ENCODE measurements at places on chromosomes 2 and 18.

GRCh38 chr2:9820020-9820973 lies 23.0 kb upstream of the TAF1B start:
- no peak for DNase-seq

DNA sequence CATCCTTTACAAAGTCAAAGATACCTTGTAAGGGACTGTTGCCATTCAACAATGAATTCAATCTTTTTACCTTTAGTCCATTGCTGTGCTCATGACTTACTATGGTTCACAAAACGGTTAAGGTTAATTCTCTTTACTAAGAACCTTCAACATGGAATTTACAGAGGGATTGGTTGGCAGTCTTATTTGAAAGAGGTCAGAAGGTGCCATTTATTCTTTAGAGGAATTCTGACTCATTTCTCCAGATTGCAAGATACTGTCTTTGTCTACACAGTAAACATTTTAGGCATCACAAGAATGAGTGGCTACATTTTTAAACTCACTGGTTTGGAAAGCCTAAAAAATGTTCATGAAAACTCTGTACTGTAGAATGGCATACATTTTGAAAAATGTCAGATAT lies 17.4 kb downstream of the KCNH7 start:
- DNase-seq: no peak

- no peak for DNase-seq
These were observed 165.4 kb downstream of the CAPN13 start for GRCh38 chr2:30641765-30642345.

DNA sequence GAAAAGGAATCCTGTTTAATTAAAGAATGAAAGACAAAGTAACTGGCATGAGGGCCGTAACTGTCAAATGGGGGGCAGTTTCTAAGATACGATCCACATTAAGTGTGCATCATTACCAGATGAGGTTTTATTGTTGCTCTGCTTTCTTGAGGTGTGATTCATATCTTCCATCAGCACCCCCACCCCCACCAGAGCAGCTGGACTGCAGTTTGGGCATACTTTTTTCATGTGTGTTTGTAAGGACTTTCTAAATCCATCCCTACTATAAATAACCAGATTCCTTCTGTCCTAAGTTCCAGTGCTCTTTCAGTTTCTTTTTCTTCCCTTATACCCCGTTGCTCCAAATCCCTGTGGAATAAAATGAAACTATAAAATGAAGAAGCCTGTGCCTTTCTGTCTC lies 142.1 kb downstream of the CDCA7 start:
- no peak for DNase-seq

DNA sequence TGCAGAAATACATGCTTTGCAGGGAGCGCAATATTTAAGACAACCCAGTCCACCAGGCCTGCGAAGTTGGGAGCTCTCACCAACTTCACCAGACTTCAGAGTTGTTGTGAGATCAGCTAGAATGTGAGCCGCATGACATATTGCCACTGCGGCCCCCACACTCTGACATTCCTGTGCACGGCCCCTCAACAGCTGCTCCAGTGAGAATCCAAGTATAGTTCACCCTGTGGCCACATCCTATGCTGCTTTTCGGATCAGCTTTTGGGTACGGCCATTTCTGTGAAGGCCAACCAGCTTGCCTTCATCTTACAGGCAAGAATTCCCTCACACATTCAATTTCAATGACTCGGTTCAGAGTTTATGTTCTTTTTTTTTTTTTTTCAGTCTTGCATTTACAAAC lies 177.8 kb downstream of the SOX11 start:
- DNase-seq: no peak

- no peak for DNase-seq
These were observed 34.5 kb upstream of the ARL5A start for GRCh38 chr2:151862700-151863099.

- DNase-seq: no peak
These were observed 111.3 kb downstream of the PLCL1 start for GRCh38 chr2:197915548-197916265.

- DNase-seq: no peak
These were observed 144.5 kb downstream of the MEIS1 start for GRCh38 chr2:66579186-66580126.

DNA sequence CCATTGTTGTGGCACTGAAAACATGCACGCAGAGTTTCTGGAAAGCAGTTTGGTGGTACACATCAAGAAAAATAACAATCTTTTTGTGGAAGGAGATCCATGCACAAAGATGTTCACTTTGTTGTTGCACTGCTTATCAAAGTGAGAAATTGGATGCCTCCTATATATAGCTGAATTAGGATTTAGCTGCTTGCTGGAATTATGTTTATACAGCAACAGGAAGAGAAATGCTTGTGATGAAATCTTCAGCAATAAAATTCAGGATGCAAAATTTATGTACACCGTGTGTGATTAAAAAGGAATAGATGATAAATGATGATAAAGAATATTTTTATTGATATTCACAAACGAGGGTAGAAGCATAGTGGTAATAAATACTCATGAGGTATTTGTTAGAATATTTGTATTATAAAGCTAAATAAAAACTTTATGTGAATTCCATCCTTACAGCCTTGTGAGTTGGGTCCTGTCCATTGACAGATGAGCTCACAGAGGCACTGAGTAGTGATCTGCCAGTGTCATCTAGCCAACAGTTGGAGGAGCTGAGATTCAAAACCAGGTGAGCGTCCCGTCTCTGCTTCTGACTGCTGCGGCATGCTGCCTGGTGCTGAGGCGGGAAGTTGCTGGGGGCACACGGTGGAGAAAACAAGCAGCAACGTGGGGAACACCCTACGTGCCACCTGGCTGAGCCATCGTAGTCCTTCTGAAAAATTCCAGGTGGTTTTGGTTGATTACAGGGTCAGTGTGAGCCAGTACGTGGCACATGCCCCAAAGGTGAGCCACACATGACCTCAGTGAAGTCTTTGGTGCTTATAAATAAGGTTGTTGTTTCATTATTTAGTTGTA lies 80.2 kb downstream of the ASAP2 start:
- DNase-seq: no peak

GRCh38 chr2:19282305-19282704 lies 76.1 kb downstream of the OSR1 start:
- DNase-seq: no peak

- no peak for DNase-seq
These were observed 172.8 kb downstream of the CD226 start for GRCh38 chr18:69774831-69775230.

GRCh38 chr2:8030573-8031303 lies 651.1 kb upstream of the ID2 start:
- no peak for DNase-seq

- no peak for DNase-seq
These were observed 64.7 kb downstream of the CCDC148 start for GRCh38 chr2:158391876-158392275.

GRCh38 chr2:178478130-178478438 lies 316 bp downstream of the FKBP7 start:
- DNase-seq: no peak

DNA sequence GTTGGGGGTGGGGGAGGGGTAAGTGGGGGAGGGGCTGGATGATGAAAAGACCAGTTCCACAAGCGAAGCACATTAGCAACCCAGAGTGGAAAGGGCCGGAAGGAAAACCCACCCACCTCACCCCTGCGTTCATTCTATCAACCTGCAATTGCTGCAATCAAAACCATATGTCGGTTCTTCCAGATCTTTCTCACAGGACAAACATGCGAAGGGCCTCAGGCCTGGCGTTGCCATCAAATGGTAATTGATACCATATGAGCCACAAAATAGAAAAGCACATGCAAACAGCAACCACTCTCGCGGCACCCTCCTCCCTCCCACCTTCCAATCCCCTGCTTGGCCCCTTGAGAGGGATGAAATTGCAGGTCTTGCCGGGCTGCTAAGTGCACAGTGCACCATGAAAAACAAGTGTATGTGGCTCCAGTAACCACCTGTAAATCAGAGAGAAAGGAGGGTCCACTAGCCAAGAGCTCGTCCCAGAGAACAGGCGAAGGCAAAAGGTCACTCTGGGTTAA lies 287.5 kb downstream of the TCF4 start:
- DNase-seq: no peak

- no peak for DNase-seq
These were observed 823 bp downstream of the PARD3B start for GRCh38 chr2:204545861-204546735.

- no peak for DNase-seq
These were observed 47.7 kb downstream of the SLC9A2 start for GRCh38 chr2:102667072-102667471.

- no peak for DNase-seq
These were observed 62.4 kb downstream of the TXNL1 start for GRCh38 chr18:56575819-56576663.

GRCh38 chr2:20371323-20372025 lies 20.8 kb upstream of the PUM2 start:
- DNase-seq: no peak

GRCh38 chr2:32963941-32964340 lies 17.2 kb downstream of the LTBP1 start:
- DNase-seq: no peak

GRCh38 chr2:1544478-1545069 lies 131.3 kb downstream of the TPO start:
- no peak for DNase-seq

DNA sequence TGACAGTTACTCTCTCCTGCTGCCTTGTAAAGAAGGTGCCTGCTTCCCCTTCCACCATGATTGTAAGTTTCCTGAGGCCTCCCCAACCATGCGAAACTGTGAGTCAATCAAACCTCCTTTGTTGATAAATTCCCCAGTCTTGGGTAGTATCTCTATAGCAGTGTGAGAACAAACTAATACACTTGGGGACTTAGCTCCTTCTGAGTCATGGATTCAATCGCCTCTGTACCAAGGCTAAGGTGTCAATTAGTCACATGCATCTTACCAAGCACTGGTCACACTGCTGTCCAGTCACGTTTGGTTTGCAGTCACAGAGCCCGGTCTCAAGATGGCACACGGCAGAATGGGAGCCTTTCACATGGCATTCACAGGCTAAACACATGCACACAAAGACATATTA lies 100.6 kb downstream of the LAMA1 start:
- DNase-seq: no peak

DNA sequence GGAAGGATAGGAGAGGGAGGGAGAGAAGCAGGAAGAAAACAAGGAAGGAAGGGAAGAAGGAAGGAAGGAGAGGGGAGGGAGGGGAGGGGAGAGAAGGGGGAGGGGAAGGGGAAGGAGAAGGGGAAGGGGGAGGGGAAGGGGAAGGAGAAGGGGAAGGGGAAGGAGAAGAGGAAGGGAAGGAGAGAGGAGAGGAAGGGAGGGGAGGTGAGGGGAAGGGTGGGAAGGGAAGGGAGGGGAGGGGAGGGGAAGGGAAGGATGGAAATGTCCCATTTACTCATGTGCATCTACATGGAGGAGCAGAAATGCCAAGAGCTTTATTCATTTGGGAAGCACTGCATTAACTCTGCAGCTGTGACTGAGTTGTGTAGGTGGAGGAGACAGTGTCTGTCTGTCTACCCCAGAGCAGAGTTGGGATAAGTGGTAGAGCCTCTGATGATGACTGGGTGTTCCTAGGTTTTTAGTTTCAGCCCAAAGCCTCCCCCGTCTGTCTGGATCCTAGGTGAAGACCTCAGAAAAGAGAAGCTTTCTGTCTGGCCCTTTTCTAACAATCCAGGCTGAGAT lies 131.3 kb downstream of the COL6A3 start:
- no peak for DNase-seq

- no peak for DNase-seq
These were observed 17.8 kb downstream of the MAPRE3 start for GRCh38 chr2:26988058-26988860.

DNA sequence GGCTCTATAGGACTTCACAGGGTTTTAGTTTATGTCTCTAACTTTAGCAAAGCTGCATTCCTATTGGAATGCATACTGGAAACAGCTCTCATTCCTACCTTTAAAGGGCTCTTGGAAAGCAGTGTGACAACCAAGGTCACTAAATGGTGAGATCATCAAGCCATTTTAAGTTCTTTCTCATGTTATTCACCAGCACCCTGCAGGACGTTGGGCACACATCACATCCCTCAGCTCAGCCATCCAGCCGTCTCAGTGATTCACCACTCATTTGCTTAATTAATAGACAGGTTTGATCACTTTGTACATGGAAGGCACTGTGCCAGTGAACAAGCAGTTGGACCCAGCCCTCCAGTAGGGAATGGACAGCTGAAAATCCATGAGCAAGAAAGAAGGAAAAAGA lies 32.2 kb upstream of the RBM44 start:
- no peak for DNase-seq

DNA sequence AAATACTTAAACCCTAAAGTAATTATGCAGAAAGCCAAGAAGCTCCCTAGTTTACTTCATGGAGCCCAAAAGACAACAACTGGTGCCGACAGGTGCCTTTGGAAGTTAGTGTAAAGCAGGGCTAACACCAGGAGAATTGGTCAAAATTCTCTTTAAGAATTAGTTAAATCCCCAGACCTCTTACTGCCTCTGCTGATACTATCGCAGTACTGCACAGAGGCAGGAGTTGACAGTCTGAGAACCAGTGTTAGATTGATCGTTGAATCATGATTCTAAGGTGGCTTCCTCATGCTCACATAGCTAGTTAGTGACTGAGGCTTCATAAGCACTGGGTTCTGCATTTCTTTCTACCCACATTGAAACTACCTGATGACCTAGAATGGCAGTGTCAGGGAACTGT lies 445.0 kb downstream of the XIRP2 start:
- DNase-seq: no peak

DNA sequence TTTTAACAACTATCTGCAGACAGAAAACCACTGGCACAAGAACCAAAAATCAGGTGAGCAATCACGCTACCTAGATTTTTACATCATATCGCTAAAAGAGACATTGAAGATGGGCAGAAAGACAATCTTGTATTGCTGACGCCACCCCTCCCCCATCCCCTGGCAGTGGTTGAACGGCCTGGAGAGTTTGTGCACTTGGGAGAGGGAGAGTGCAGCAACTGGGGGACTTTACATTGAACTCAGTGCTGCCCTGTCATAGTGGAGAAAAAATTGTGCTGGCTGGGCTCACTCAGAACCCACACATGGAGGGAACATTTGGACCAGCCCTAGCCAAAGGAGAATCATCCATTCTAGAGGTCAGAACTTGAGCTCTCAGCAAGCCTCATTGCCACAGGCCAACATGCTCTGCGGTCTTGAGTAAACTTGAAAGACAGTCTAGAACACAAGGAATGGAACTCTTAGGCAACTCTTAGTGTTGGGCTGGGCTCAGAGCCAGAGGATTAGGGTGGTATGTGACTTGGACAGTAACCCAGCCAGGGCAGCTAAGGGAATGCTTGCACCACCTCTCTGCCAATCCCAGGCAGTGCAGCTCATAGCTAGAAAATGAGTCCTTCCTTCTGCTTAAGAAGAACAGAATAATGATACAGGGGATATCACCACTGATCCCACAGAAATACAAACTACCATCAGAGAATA lies 220.0 kb upstream of the CYP26B1 start:
- DNase-seq: no peak

DNA sequence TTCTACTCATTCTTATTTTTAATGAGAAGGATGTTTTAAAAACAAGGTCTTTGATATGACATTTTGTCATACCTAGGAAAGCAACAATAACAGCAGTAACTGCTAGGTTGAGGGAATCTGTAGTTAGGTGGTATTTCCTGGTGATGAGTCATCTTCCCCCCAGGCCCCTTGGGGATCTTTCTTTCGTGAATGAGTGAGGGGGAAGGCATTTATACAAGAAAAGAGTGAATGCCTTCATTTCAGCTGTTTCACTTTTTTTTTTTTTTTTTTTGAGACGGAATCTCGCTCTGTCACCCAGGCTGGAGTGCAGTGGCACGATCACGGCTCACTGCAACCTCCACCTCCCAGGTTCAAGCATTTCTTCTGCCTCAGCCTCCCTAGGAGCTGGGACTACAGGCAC lies 108.6 kb downstream of the MAP4K4 start:
- no peak for DNase-seq

- no peak for DNase-seq
These were observed 138.4 kb downstream of the OTX1 start for GRCh38 chr2:63189026-63189425.

All from stimulated activated CD4-positive, alpha-beta T cell treated with anti-CD3 and anti-CD28 coated beads, TNF-alpha, amount 100 ng/mL, for 1 hour (primary cell).